ENCODE measurements at places on chromosomes 11 and 22.

DNA sequence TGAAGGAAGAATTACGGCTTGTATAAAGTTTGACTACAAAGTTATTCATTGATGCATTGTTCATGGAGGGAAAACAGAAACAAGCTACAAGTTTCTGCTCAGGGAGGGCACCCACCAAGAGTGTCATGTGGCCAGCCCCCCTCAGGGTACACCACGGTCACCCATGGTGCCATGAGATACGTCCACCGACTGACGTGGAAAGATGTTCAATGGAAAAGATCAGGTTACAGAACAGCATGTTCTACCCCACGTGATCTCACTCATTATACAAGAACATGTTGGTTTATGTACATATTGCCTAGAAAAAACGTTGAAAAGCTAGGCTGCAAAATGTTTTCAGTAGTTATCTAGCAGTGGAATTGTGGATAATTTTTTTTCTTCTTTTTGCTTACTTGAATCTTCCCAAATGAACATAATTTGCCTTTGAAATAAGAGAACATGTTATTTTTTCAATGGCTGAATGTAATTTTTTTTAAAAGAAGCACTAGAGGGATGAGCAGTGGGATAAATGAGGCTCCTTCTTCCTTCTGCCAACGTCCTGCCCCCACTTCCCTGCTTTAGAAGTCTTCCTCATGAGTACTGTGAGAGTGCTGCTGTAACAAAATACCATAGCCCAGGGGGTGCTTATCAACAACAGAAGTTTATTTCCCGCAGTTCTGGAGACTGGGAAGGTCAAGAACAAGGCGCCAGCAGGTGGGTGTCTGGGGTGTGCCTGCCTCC lies 22.5 kb downstream of the RCN1 start:
- DNase-seq: no peak

GRCh38 chr11:65180877-65181568 lies 705 bp upstream of the CAPN1 start:
- DNase-seq: peak; percentile 91

DNA sequence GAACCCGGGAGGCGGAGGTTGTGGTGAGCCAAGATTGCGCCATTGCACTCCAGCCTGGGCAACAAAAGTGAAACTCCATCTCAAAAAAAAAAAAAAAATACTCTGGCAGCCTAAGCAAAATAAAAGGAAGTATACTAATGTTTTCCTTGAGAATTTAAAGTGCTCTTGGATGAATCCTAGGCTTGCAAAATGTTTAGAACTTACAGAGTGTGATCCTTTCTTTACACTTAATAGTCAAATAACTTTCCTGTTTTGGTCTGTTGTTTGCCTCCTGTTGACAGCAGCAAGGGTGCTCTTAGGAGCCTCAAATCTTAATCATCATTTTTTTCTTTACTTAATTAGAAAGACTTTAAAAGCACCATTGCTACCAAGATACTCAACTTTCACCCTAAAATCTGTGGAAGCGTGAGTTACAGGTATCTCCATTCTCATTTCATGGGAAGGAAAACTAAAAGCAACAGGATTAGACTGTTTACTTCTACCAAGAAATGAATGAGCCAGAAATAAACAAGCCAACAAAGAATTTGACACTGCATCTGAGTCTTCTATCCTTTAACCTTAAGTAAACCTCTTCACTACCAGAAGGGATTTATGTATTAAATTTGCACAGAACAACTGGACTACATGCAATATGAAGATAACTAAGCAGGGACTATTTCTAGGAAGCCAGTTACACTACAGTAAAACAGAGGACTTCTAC lies 38.7 kb upstream of the CRTAM start:
- no peak for DNase-seq

DNA sequence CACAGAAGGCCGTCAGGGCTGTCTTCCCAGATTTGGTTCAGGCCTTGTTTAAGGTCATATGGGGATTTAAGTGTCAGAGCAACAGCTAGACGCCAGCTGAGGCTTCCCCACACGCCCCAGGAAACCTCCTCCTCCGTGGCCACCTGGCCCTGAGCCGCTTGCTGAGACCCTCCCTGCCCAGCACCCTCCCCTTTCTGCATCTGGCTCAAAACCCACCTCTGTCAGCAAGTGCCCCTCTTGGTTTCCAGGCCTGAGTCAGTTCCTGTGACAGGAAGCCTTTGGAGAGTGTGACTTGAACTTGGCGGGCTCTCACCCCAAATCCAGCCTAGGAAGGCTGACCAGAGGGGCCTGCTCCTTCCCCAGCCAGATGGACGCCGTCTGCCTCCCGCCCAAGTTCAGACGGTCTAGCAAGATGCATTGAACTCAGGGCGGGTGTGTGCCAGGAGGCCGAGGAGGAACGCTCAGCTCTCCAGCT lies 561 bp downstream of the FXYD2 start:
- no peak for DNase-seq
